ENCODE measurements at places on chromosomes 11 and 22. TPM values are rescaled to one million over a fixed set of nuclear protein-coding genes. Genes with fewer than 3 reads are reported as not detected.

The OR51G2 gene
- total RNA-seq = not detected

The HEPN1 gene
- not detected for total RNA-seq

The SMTNL1 gene
- not detected for total RNA-seq

The BTBD18 gene
- under 0.01 TPM for total RNA-seq

The YPEL4 gene
- total RNA-seq = not detected

The VSIG10L2 gene
- not detected for total RNA-seq

The GLYAT gene
- total RNA-seq = not detected

The TMEM132A gene
- total RNA-seq = 208 TPM

The CNGA4 gene
- 0.64 TPM for total RNA-seq

The RBMXL2 gene
- total RNA-seq = under 0.01 TPM

The SAA2 gene
- 54.2 TPM for total RNA-seq

The RAB38 gene
- total RNA-seq = 118 TPM

The NPAS4 gene
- not detected for total RNA-seq

The APOC3 gene
- total RNA-seq = not detected

The DERL3 gene
- total RNA-seq = 1.2 TPM

The ALDH3B1 gene
- 3.9 TPM for total RNA-seq

The HMGXB4 gene
- 11.6 TPM for total RNA-seq

The JAML gene
- total RNA-seq = not detected

The NXPE1 gene
- not detected for total RNA-seq

The OMP gene
- not detected for total RNA-seq

The FEN1 gene
- total RNA-seq = 3.2 TPM

The OR51E2 gene
- total RNA-seq = under 0.01 TPM

The CD3E gene
- total RNA-seq = not detected

The EMID1 gene
- total RNA-seq = 0.96 TPM

The B4GALNT4 gene
- total RNA-seq = 29.4 TPM

The CARD16 gene
- 2.2 TPM for total RNA-seq

The SLC7A4 gene
- total RNA-seq = 2.4 TPM

The MMP8 gene
- total RNA-seq = 0.24 TPM

The ZNF214 gene
- 0.85 TPM for total RNA-seq

The RASD2 gene
- total RNA-seq = 0.43 TPM

The MIAT gene
- total RNA-seq = 0.48 TPM

The FJX1 gene
- 50.5 TPM for total RNA-seq

The TEAD1 gene
- 40.0 TPM for total RNA-seq

The B3GAT1 gene
- total RNA-seq = not detected

The CATSPERZ gene
- total RNA-seq = not detected

The BDNF gene
- 1.4 TPM for total RNA-seq

The GPHA2 gene
- not detected for total RNA-seq

The NLRP6 gene
- not detected for total RNA-seq

Measured in tracheal epithelial cell (primary cell).